ENCODE measurements at places on chromosomes 5 and 9.

GRCh38 chr9:123562844-123563346, 206.9 kb downstream of the CRB2 start:
- DNase-seq, result no peak

- no peak for DNase-seq
Observed at GRCh38 chr5:101142102-101142501, 239.0 kb upstream of the ST8SIA4 start.

- DNase-seq, result peak; percentile 38
Observed at GRCh38 chr9:120985819-120986222, 59.2 kb upstream of the TRAF1 start.

DNA sequence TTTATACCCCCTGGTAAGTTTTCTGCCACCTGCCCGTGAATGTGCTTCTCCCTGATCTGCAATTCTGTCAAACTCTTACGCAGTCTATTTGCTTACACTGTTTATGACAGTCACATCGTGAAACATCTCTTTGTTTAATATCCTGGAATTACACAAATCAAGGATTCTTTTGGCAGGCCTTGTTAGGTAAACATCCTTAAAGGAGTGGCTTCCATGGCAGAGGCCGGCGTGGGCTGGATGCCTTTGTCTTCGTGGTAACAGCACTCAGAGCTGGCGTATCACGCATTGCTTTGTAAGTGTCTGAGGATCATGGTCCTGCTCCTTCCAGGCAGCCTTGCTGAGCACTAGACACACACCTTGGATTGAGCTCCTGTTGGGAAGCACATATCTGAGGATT, 145.7 kb downstream of the IRX1 start:
- DNase-seq, result no peak

GRCh38 chr5:118279540-118280294, 708.6 kb downstream of the DTWD2 start:
- no peak for DNase-seq

- no peak for DNase-seq
Observed at GRCh38 chr9:113153599-113153998, 2.8 kb downstream of the SLC31A2 start.

GRCh38 chr5:44565902-44566301, 176.7 kb upstream of the FGF10 start:
- no peak for DNase-seq

- no peak for DNase-seq
Observed at GRCh38 chr5:122941737-122942136, 94.8 kb downstream of the PPIC start.

GRCh38 chr5:149441986-149442385, 62.9 kb upstream of the IL17B start:
- DNase-seq, result no peak

GRCh38 chr5:94692581-94692980, 74.1 kb downstream of the SLF1 start:
- no peak for DNase-seq

GRCh38 chr9:127360829-127361228, 36.1 kb upstream of the SLC2A8 start:
- DNase-seq, result peak; percentile 68

DNA sequence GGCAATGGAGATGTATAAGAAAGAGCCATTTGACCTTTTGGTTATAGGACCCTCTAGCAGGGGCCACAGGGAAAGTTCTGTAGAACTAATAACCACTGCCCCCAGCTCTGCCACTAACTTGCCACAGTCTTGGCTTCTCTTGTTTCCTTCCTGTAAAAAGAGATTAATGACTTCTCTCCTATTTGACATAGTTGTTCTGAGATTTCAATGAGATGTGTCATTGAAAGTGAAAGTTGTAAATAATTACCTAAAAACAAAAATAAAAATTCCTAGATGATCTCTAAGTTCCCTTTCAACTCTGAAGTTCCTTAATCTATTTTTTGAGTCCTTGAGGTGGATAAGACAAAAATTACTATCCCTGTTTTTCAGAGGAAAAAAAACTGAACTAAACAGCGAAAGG, 1.4 kb upstream of the KIF12 start:
- no peak for DNase-seq

GRCh38 chr9:92947268-92948037, at the start of gene FGD3:
Gene FGD3, plus strand, starts transcription at chr9:92947523. Its CDS starts 28,734 bp downstream, at chr9:92976257.
- peak; percentile 75 for DNase-seq

- DNase-seq, result no peak
Observed at GRCh38 chr5:171432583-171433351, 13.3 kb downstream of the FGF18 start.

DNA sequence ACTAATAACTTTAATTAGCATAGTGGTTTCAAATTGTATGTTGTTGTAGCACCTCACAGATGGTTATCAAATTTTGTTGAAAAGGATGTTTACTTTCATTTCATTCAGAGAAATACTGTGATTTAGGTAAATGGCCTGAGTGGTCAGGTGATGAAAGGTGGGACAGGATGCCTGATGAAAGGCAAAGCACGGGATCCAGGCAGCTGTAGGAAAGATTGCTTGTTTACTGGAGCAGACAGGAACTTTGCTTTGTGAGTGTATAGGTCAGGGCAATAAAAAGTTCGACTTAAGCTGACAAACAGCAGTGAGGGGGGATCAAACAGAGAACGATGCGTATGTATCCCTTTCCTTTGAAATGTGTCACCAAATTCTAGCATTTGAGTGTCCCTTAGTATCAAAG, 19.0 kb downstream of the KIAA1958 start:
- no peak for DNase-seq
